ENCODE measurements at places on chromosomes 6 and 20.

DNA sequence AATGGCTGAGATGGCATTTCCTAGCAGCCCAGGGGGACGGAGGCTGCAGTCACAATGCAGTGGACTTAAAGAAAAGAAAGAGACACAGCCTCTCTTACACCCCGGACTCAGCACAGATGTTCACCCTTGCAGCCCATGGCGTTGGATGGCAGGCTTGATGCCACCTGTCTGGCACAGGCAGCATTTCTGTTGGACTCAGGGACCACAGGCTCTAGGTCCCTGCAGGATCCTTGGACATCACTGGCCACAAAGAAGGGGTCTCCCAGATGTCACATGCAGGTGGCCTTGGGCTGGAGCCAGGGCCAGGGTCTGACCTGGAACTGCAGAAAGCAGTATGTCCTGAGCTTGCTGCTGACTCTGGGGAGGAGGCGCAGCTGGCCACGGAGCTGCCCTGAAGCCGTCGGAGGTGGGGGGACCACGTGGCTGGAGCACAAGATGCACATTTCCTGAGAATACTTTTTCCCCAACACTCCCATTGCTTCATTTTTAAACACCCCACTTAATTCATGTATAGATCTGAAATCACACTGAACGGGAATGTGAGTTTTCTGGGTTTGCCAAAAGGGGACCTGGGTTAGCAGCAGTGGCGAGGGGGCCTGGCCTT, 102.3 kb upstream of the SULF2 start:
- no peak for DNase-seq

GRCh38 chr6:78810146-78810545, 57.2 kb upstream of the IRAK1BP1 start:
- no peak for DNase-seq

DNA sequence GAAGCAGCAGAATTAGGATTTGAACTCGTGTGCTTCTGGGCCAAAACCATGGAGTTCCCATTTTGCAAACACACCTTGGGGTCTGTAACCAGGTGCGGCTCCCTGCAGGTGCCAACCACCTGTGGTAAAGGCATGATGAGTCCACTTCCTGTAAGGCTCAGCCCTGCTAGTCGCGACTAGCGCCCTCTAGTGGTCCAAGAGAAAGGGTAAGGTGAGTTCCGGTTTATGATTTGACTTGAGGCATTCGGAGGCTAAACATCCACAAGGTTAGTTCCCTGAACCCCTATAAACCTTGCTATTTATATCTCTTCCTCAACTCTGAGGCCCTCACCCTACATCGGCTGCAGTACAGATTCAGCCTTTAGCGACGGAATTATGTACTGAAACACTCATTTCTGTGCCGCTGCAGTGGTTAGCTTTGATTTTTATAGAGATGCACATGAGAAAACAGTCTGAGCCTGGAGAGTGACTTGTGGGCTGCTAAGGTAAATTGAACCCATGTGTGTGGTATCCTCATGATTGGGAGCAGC, 173.4 kb downstream of the PLCB1 start:
- peak; percentile 70 for DNase-seq

DNA sequence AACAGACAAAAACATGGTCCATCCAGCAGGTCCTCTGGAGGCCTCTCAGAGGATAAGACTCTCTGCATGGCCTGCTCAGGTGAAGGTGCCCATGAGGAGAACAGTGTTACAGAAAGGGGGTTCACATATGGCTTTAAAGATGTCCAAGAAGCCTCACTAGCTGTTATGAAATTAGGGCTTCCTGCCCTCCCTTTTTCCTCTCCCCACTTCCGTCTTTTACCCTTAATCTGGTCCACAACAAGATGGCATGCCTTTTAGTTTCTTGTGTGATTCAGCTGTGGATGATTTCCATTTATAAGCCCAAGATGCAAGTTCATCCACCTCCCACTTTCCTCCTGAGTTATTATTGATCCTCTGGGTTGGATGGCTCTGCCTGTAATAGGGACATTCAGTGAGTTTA, 14.0 kb downstream of the GCNT2 start:
- DNase-seq, result no peak

DNA sequence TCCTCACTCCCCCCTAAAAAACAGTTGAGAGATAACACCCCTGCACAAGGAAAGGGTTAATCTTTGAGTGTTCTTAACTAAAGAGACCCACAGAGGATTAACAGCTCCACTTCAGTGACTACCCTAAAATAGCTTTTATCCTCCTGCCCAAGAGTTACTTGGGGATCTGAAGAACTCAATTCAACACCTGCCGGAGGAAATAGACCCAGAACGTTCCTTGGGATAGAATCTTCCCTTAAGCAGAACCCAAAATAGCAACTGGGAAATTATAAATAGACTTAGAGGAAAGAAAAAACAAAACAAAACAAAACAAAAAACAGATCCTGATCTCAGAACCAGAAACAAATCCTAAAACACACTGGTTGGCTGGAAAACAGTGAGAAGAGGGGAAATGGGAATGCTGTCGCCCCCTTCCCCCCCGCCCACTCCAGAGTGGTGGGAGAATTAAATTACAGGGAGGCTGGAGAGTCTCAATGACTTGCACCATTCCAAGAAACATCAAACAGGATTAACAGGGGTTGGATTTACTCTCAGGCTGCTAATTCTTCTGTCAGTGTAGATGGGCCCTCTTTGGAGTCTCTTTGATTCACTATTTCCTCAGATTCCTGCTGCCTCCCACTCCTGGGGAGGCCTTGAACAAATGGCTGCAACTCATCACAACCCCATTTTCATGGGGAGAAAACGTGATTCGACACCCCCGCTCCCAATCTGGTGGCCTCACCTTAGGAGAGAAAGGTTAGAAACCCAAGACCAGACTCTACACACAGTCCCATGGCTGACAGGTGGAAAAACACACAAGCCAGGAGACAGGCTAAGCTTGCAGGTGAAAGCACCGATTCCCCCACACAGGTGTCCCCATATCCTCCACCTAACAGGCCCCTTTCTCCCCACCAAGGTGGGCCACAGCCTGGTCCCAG, 1.4 kb downstream of the PLAGL2 start:
- peak; percentile 53 for DNase-seq

GRCh38 chr20:21090721-21091120, 15.4 kb downstream of the LINC00237 start:
- DNase-seq, result no peak

DNA sequence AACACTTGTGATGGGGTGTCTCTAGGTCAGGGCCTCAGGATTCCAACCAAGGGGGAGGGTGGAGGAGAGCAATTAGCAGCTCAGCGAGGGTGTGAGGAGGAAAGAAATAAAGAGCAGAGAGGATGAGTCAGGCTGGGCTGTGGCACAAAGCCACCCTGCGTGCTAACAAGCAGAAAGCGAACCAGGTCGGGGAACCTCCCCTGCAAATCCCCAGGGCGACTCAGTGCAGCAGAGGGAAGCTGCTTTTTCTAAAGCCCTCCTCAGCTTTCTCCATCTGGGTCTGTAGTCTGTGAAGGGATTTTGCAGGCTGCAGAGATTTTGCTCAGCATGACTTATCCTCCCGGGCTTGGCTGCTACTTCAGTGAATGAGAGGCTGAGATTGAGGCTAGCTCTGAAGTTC, 6.6 kb upstream of the SPO11 start:
- DNase-seq, result no peak

DNA sequence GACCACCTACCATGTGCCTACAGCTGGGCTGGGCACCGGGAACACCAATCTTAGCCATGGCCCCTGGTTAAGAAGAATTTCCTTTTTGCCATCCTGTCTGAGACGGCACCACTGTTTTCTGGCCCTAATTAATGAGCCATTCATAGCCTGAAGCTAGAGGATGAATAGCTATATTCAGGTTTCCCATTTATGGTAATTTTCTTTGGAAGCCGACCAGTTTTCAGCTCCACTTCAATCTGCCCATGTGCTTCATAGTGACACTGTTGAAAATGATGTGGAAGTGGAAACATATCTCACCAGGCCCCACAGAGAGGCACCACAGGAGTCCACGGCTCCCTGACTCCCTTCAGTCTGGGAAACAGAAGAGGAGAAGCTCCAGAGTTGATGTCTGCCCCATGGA, 22.6 kb upstream of the ULBP3 start:
- no peak for DNase-seq

GRCh38 chr6:117607511-117607910, 5.2 kb upstream of the GOPC start:
- DNase-seq, result no peak
